ENCODE measurements at places on chromosomes 1 and 21.

- no peak for DNase-seq
Observed at GRCh38 chr1:207073906-207074820, 14.5 kb upstream of the C4BPB start.

DNA sequence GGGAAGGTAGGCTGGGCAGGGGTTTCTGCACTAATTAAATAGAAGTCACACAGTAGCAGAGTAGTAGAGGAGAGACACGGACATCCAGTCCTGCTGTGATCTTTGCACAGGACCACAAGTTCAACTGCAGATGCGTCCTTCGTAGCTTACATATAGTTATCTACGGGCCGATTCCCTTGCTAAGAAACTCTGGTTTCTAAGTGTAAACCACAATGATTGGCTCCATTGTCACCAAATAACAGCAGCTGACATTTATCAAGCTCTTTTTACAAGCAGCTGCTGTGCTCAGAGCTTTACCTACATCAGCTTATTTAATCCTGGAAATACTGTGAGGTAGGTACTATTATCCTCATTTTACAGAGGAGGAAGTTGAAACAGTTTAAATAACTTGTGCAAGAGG lies 3.1 kb downstream of the SLC45A3 start:
- DNase-seq, result no peak

DNA sequence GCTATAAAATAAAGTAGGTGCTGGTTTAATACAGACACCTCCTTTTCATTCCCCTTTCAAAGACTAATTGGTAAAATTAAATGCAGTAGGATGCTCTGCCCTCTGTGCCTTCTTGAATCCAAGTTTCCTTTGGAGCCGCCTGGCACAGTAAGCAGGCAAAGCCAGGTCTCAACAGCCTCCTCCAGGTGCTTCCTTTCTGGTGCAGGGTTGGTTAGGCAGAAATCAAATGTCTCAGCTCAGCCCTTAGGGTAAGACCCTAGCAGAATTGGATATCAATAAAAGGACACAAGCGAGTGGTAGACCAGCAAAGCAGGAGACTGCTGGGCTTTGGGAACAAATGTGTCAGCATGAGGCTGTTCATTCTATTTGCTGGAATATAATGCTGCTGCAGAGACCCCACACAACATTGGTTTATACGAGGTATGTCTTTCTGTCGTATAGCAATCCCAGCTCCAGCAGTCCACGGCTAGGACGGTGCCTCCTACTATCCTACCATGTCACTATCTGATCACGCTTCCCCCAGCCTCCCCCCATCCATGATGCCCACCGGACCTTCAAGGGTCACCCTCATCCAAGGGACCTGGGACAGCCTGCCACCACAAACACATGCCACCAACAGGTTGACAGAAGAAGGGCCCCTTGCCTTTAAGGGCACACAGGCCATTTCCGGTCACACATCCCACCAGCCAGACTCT lies 58.4 kb downstream of the CAPN2 start:
- no peak for DNase-seq

- no peak for DNase-seq
Observed at GRCh38 chr21:36555199-36555800, 75.4 kb upstream of the CLDN14 start.

DNA sequence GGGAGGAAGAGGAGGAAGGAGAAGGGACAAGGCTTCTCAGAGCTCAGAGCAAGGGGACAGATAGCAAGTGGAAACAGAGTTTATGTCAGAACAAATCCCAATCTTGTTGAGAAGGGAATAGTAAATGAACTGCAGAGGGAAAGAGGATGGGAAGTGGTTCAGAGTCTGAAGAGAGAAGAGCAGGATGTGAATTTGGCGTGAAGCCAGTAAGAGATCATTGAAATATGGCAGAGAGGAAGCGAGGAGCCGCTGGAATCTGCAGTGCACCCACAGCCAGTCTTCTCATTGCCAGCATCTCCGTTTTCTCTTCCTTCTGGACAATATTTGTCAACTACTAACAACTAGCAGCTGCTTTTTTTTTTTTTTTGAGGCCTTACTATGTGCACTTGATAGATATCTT lies 19.1 kb downstream of the OLFML3 start:
- no peak for DNase-seq

DNA sequence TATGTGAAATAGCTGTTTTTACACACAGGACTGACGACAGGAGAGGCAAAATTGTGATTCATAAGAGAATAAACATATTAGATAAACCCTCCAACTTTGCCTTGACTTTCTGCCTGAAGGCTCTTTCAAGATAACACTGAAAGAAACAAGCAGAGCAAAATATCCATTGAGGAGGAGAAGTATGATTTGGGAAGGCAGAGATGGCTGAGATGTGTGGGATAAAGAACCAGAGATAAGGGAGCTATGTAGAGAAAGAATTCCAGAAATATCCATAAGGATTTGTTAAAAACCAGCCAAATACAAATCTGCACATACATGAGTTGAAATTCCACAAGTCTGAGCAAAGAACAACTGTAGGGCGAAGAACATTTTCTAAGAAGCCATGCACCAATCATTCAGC lies 1064.7 kb downstream of the PLA2G4A start:
- DNase-seq, result no peak

DNA sequence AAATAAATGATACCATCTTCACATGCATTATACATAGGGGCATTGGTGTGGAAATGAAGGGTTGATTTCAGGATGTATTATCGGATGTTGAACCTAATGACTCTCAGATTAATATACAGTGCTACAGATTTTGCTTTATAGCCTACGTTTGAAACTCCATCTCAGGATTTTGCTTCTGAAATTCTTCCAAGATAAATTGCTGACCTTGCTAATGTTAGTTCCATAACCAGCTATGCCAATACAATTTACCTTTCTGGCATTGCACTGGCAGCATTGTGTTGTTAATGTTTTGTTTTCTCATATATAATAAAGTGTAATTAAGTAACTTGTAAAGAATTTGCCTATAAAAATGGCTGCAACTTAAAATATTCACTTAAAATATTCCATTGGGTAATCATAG lies 350.1 kb downstream of the CHRM3 start:
- DNase-seq, result no peak

GRCh38 chr1:39293375-39294070 lies 89.0 kb downstream of the MACF1 start:
- DNase-seq, result no peak

DNA sequence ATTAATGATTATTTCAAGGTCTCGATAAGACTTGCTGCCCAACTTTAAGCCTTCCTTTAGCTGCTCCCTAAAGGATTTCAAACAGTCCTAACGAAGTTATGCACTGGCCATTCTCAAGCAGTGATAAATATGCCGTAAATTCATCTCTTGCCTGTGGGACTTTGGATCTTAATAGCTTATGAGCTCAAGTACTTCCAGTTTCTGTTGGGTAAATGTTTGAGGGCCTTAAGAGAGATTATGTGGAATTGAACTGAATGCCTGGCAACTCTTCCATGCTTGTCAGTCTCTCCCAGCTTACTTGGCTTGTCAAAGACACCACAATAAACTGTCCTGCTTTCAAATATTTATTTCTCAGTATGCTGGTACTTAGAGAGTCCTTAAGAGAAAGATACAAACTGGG lies 3.5 kb upstream of the OR10J4 start:
- no peak for DNase-seq

GRCh38 chr1:200183637-200184036 lies 156.1 kb downstream of the NR5A2 start:
- DNase-seq, result no peak

- no peak for DNase-seq
Observed at GRCh38 chr1:89934461-89934860, 60.4 kb upstream of the ZNF326 start.

DNA sequence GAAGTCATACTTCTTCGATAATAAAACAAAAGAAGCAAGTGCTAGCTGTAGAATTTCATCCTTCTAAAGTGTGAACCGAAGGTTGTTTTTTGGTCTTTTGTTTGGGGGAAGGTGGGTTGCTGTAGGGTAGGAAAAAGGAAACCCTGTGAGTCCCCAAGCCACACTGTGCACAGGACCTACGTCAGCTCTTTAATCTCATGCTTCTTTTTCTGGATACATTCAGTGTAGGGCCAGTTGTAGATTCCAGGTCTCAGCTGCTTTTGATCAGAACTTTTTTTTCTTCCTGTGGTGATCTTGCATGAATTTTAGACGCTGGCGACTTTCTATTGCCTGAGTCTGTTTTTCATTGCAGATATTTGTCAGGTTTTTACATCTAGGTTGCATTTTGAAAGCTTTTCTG lies 40.2 kb downstream of the BCL9 start:
- DNase-seq, result no peak

Measured in stimulated activated CD8-positive, alpha-beta memory T cell treated with anti-CD3 and anti-CD28 coated beads, Interleukin-4, amount 100 ng/mL, for 4 hours (primary cell).